ENCODE measurements at places on chromosomes 11 and 22.
A peak's percentile ranks its signal among the peaks of the same experiment; 100 is the strongest.

- DNase-seq, result no peak
Observed at GRCh38 chr22:46693634-46694415, 44.2 kb downstream of the CERK start.

DNA sequence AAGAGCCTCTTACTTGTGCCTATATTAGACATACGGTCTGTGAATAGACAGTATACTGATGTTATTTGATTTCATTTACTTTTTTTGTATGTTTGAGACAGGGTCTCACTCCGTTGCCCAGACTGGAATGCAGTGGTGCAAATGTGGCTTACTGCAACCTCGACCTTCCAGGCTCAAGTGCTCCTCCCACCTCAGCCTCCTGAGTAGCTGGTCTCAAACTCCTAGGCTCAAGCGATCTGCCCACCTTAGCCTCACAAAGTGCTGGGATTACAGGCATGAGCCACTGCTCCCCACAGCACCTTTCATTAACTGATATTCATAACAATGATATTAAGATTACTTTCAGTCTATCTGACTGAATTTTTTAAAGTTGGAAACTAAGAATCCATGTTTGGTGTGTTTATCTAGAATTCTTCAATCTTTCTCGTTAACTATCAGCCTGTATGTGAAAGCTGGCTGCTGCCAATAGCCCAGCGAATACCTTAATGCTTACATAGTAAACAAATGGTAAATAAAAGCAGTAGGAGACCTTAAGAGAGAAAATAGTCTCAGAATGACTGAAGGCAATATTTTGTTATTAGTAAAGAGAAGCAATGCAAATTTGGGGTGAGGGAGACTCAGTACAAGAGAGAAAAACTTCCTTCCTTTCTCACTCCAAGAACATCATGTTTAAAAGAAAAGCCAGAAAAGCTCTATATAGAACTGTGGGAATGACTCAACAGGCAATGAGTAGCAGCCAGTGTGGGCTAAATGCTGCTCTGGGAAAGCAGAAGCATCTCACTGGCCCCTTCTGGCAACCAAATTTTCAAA, 101.9 kb downstream of the MRTFA start:
- no peak for DNase-seq

- DNase-seq, result no peak
Observed at GRCh38 chr11:71442880-71443279, 5.3 kb downstream of the DHCR7 start.

DNA sequence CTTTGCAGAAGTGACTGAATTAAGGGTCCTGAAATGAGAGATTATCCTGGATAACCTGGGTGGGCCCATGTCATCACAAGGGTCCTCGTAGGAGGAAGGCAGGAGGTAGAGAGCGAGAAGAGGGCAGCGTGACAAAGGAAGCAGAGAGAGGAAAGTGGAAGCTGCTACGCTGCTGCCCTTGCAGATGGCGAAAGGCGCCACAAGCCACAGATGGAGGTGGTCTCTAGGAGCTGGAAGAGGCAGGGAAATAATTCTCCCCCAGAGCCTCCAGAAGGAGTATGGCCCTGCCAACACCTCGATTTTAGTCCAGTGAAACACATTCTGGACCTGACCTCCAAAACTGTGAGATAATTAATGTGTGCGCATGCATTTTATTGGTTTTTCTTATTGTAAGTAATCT, 13.4 kb downstream of the TMEM184B start:
- no peak for DNase-seq

- no peak for DNase-seq
Observed at GRCh38 chr11:11090495-11090894, 232.6 kb upstream of the ZBED5 start.

DNA sequence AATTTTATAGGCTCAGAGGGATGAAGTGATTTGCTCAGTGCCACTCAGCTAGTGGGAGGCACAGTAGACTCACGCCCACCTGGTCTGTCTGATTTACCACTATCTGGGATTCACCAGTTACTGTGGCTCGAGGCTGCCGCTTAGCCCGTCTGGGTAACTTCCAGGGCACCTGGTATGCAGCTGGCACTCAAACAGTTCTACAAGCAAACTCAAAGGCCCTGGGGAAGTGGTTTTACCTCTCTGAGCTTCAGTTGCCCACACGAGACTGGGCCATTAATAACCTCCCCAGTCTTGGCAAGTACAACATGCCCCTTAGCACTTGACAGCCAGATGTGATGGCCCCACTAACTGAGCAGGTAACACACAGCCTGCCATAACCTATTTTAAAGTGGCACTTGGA, 2.6 kb downstream of the GDPD5 start:
- no peak for DNase-seq

DNA sequence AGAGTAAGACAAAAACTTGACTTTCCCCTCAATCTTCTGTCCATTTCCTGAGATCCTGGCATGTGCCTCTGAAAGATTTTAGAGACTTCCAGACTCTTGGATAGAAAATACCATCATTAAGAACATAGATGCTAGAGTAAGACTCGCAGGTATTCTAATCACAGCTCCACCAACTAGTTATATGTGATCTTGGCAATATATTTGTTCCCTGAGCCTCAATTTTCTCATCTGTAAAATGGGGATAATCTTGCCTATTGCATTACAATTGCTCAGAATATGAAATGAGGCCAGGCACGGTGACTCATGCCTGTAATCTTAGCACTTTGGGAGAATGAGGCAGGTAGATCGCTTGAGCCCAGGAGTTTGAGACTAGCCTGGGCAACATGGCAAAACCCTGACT, 10.7 kb downstream of the RHOG start:
- no peak for DNase-seq

- no peak for DNase-seq
Observed at GRCh38 chr22:38097557-38098409, 12.7 kb downstream of the BAIAP2L2 start.

DNA sequence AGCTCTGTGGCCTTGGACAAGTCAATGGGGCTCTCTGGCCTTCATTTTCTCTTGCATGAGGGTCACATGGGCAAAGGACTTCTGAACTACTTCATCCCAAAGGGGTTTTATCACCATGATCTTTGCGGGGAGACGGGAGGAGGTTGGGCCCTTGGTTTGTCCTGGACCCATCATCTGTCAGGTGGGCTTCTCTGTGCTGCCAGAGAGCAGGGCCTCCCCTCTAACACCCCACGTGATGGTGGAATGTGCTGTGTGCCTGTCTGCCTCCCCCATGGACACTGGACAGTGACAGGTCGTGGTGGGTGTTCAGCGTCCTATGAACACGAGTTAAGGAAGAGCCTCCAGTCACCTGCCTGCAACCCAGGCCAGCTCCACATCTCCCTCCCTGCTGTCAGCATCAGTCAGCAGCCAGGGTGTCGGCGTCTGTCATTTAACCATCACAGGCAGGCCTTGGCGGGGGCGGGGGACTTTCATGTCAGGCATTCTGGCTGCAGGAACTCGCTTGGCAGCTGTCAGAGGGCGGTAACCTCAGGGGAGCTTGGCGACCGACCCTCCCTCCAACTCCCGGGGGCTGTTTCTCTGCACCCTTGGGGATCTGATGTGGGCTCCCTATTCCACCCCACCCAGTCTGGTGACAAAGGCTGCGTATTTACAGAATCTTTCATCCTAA, 2.6 kb upstream of the SUN2 start:
- peak; percentile 50 for DNase-seq

GRCh38 chr22:38989466-38989865, 7.3 kb downstream of the APOBEC3B start:
- no peak for DNase-seq

DNA sequence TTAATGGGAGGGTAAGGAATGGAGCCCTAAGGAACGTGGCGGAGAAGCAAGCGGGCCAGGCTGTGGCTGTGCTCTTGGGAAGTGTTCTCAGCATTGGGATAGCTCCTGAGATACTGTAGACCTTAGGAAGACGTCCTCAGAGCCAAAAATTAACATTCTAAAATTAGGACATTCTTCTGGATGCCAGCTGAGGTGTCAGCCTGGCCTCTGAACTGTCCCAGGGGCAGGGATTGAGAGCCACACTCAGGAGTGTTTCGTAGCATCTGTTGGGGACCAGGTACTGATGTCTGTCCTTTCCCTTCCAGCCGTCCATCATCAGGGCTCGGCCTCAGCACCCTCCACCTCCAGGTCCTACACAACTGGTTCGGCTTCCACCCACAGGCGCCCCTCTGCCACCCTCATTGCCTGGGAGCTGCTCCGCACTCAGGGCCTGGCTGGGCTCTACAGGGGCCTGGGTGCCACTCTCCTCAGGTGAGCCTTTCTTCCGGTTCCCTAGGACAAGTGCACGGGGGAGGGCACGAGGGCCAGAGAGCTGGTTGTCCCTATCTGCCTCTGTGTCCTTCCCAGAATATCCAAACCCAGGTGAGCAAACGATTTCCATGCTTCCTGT, 23.6 kb downstream of the SLC25A18 start:
- no peak for DNase-seq

DNA sequence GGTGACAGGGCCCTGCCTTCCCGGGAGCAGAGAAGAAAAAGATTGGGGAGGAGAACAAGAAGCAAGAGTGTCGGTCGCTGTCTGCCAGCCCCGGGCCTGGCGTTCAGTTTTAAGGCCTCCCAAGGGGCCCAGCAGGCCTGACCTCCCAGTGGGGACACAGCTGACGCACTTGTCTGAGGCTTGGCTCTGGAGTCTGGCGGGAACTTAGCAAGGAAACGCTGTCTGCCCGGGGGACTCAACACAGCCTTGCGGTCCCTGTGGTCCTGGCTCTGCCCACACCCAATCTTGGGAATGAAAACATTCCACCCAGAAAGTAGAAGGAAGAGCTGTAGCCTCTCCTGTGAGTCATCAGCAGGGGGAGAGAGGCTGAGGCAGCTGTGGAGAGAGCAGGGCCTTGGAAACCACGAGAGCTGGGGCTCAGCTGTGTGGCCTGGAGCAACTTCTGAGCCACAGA, 54.4 kb downstream of the TRAF6 start:
- DNase-seq, result no peak

All from CD8-positive, alpha-beta T cell (primary cell).